Stimulated activated CD8-positive, alpha-beta memory T cell treated with anti-CD3 and anti-CD28 coated beads, Interleukin-4, amount 100 ng/mL, for 4 hours (primary cell): ENCODE measurements at places on chromosomes 12 and 14.
A peak's percentile ranks its signal among the peaks of the same experiment; 100 is the strongest.

DNA sequence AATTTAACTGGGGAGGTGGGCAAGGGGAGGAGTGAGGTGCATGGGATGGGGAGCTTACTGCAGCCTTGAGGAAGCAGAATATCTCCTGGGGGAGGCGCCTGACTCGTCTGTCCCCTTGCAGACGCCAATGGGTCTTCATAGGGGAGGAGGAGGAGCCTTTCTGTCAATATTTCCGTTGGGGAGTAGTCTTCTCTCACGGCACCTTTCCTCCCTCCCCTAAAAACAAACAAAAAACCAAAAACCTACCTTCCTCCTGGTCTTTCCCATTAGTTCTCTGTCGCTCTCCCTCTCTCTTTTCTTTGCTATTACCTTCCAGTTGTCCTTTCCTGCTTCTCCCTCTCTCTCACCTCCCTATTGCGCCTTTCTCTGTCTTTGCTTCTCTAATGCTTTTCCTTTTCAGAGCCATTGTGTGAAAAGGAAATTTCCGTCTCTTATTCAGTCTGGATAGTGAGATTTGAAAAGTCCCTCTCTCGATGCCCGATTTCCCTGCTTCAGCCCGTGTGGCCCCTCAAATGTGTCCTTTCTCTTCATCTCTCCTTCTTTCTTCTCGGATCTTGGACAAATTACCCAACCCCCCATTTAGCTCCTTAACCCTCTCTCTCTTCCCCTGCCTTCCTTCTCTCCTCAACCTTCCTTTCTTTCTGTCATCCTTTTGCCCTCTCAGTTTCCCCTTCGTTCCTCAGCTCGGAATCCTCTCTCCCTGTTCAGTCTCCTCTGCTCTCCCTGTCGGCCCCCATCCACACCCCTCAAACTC is 5.9 kb downstream of the GPR84 start:
- DNase-seq, result peak; percentile 24

DNA sequence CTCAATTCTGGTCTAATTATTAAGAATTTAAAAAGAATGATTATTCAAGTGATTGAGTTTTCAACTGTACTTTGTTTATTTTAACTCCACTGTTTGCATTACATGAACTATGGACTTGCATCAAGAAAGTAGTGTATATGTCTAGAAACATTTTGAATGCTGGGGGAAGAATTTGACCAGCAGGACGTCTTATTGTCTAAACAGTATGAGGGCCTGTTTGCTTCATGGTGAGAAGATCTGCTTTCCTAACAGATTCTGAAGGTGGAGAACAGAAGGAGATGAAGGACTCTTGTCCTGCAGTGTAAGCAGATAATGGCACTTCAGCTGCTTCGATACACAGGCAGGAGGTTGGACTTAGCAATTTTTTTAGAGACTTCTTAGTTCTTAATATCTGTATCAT is 176.0 kb downstream of the DACT1 start:
- no peak for DNase-seq

DNA sequence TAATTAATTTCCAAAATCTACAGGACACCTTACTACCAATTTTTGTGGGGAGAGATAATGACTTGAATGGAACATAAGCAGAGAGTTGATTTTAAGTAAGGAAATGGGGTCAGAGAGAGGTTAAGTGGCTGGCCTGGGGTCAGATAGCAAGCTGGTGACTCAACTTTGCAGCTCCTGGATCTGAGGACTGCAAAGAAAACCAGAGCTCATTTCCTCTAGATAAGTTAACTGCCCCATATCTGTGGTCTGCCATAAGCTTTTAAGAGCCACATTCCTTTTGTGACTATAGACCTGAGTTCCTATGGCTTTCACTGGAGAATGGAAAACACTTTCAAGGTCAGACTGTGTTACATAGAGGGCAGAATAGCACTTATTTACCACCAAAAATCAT is 201.2 kb upstream of the PRICKLE1 start:
- no peak for DNase-seq

DNA sequence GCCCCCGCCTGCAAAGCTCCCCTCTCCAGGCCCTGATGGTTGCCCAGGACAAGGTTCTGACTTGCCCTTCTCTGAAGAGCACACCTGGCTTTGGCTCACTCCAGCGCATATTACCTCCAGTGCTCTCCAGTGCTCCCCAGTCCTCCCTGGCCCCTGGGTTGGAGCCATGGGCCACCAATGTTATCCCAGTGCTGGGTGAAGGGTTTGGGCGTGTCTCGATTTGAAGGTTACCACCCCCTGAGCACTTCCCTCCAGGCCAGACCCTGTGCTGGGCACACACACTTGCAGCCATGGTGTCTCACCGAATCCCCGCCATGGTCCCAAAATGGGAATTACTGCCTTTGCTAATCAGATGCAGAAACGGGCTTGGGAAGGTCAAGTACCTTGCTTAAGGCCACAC is 11.1 kb downstream of the RITA1 start:
- no peak for DNase-seq

GRCh38 chr14:96039633-96040311 is 610 bp downstream of the C14orf132 start:
- DNase-seq, result no peak

- DNase-seq, result no peak
Observed at GRCh38 chr12:32379667-32380066, 19.7 kb upstream of the FGD4 start.

GRCh38 chr12:118964988-118965387 is 16.4 kb upstream of the SRRM4 start:
- no peak for DNase-seq
